RWPE1 (cell line): ENCODE measurements at places on chromosomes 13 and 19.

- DNase-seq, result no peak
These were observed 31.7 kb downstream of the RASA3 start for GRCh38 chr13:114100446-114101357.

DNA sequence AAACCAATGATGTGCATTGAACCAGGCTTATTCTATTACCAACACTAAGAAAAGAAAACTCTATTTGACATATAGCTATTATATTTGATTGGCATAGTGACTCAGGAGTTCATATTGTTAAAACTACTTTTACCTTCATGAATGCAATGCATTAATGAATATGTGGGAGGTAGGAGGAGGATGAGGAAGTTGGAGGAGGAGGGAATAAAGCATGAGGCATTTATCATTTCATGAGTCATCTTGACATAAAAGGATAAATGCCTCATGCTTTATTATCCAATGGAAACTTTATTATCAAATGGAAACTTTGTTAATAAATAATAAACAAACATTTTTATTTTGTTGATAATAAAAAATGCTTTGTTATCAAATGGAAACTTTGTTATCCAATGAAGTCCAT, 116.5 kb downstream of the SPRY2 start:
- peak; percentile 67 for DNase-seq

DNA sequence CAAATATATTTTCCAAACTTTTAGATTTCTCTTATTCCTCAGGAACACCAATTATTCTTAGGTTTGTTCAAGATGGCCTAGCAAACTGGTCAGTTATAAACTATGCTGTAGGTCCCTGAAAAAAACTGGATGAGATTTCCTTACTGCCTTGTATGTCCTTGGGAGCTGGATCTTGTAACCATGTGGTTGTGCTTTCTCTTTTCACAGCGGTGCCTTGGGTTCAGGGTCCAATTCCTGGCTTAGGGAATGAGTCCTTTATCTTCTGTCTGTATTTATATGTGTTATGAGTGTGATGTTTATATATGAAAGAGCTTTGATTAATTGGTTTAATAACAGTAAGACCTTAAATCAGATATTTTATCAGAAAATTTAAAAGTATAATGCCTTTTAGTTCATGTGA, 23.5 kb upstream of the GRTP1 start:
- no peak for DNase-seq

GRCh38 chr19:19538061-19538784, at the start of gene CILP2:
TSS of gene CILP2 (plus strand) at chr19:19538265. CDS start at chr19:19538350, 85 bp downstream.
- DNase-seq, result peak; percentile 69

DNA sequence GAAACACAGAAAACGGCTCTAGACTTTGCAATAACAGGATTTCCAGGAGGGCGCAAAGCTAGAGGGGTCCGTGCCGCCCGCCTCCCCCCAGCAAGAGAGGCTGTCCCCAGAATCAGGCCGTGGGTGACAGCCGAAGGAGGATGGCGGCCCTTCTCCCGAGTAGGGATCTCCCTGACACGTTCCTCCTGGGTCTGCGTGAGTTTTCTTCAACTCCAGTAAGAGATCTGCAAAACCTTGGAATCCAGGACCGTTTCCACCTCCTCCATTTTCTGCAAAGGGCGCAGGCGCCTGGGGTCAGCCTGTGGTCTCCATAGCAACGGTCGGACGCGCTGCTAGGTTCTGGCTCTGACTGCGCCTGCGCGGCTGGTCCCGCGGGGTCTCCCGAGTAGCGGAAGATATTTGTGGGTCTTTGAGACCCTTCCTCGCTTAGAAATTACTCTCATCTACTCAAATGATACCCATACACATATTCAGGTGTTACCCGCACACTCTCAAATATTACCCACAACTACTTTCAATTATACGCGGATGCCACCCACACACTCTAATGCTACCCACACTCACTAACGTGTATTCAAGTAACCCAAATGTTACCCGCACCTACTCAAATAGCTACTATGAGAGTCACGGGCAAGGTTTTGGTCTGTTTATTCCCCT, 2.1 kb downstream of the PNMA8C start:
- DNase-seq, result peak; percentile 50

DNA sequence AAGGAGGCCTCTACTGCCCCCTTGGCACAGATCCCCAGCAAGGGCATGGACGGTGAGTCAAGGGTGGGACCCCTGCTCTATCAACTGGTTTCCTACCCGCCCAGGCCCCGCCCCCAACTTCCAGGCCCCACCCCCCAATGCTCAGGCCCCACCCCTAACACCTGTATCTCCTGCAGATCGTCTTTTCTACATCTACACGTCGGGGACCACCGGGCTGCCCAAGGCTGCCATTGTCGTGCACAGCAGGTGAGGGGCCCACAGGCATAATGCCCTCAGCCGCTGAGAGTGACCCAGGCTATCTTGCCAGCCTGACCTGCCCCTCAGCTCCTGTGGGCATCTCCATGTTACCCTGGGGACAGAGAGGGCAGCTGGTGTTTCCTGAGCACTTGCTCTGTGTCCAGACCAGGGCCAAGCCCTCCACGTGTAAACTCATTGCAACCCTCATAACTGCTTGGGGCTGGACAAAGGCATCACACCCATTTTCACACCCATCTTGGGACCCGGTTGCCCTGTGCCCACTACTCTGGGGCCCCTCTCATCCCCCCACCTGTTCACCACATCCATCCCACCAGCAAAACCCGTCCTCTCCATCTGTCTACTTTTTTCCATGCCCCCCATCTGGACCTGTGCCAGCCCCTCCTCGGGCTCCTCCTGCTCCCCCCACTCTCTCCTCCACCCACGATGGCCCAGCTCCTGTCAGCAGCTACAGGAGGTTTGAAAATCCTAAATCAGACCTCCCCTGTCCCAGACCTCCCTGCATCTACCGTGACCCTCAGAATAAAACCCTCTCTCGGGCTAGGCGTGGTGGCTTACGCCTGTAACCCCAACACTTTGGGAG, 17.2 kb downstream of the SLC27A1 start:
- DNase-seq, result no peak

GRCh38 chr13:113954046-113954835, 19.6 kb downstream of the C13orf46 start:
- DNase-seq, result no peak
